ENCODE measurements at places on chromosomes 3 and 15.
A peak's percentile ranks its signal among the peaks of the same experiment; 100 is the strongest.

- DNase-seq, result peak; percentile 86
These were observed 19.2 kb downstream of the RBP2 start for GRCh38 chr3:139457066-139457465.

- peak; percentile 97 for DNase-seq
These were observed 21.0 kb downstream of the RFT1 start for GRCh38 chr3:53109190-53109589.

GRCh38 chr3:5133239-5134018, 11.3 kb downstream of the ARL8B start:
- no peak for DNase-seq

DNA sequence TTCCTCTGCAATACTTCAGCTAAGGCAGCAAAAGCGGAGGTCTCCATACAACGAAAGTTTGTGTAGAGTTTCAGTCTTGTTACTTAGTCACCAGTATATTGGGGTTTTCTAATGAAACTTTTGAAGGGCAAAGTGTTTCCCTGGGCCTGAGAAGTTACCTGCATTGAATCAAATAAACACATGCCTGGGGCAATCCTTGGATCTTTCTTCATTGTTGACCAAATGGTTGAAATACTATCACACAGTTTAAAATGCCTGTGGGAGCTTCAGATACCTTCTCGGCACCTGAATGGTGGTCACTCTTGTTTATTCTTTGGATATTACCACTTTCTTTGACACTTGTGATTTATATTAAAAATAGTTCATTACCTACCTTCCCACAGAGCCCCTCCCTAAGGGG, 988 bp upstream of the CHSY1 start:
- no peak for DNase-seq

- no peak for DNase-seq
These were observed 62.2 kb downstream of the ABHD5 start for GRCh38 chr3:43752905-43753304.

- no peak for DNase-seq
These were observed 98.9 kb upstream of the IGSF10 start for GRCh38 chr3:151559736-151560135.

GRCh38 chr15:94265982-94266381, 34.6 kb downstream of the MCTP2 start:
- DNase-seq, result peak; percentile 50

- DNase-seq, result no peak
These were observed 30.4 kb downstream of the LSM3 start for GRCh38 chr3:14208977-14209394.

GRCh38 chr3:41102053-41102556, 97.2 kb upstream of the CTNNB1 start:
- DNase-seq, result peak; percentile 100

DNA sequence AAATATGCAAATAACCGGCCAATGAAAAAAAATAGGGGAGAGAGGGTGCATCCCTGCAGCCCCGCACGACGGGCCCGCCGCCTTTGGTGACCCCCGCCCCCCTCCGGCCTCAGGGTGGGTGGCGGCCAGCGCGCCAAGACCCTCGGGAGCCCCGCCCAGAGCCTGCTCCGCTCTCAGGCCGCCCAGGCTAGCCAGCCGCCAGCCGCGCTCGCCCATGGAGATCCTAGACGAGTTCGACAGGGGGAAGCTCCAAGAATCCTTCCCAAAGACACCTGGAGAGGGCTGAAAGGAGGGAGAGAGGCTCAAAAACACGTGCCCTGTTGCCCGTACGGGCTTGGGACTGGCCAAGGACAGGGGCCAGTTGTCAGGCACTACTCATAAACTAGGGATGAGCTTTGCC, 434.0 kb downstream of the NR2F2 start:
- DNase-seq, result no peak

- no peak for DNase-seq
These were observed 5.2 kb downstream of the GNAI2 start for GRCh38 chr3:50241163-50241562.

DNA sequence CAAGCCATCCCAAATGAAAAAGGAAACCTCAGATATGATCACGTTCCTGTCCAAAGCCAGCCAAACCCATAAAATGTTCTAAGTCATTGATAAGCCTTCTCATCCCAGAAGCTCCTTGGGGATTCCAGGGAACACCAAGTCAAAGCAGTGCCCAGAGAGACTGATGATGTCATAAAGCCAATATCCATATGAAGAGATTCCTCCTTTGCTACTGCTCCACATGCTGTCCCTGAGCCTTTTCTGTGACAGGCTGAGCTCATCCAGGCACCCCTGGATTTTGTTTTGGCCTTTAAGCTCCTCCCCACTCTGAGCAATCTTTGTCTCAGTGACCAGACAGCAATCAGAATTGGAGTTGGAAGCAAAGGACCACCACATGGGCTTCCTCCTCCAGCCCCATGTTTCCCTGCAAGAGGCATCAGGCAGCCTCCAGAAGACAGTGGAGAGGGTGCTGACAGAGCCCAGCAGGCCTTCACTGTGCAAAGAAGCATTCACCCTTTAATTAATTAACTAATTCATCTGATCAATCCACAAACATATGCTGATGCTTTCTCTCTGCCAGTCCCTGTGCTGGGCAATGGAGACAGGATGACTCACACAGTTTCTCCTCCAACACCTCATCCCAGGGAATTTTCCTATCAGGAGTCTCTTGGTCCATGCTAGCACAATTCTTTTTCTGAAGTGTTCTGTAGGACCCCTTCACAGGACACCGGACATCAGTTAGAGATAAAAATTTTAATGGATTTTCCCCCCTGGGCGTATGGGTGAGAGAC, 25.0 kb downstream of the MEX3B start:
- peak; percentile 43 for DNase-seq

GRCh38 chr15:85062560-85062959, 80.9 kb downstream of the PDE8A start:
- DNase-seq, result no peak

DNA sequence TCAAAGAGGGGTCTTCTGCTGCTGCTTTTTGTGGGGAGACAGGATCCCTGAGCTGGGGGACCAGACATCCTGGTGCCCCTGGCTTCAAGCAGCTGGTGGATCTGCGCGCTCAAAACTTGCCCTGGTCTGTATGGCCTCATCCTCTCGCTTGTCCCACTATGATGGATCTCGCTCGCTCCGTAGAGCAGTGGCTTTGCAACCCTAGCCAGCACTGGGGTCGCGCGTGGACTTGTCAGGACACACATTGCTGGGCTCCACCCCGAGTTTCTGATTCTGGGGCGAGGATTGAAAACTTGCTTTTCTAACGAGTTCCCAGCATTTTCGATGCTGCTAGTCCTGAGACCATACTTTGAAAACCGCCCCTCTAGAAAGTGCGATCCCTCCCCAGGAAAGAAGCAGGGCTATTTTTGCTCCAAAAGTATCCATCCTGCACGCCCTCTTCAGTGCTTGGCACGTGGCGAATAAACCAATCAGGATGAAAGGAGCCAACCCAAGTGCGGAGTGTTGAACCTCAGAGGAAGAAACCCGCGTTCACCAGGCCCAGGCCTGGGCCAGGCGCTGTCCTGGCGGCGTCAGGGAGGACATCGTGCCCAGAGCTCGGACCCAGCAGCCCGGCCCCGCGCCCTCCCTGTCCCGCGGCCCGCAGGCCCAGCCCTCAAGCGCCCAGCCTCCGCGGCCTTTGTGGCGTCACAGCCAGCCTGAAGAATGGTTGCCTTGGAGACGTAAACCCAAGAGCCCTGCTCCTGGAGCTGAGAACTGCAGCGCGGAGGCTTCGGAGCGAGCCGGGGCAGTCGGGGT, at the start of gene CFAP100:
Gene CFAP100, plus strand, starts transcription at position 731 of the 798 bp plus-strand sequence. CDS start 1,092 bp downstream, outside the sequence.
- DNase-seq, result peak; percentile 34

DNA sequence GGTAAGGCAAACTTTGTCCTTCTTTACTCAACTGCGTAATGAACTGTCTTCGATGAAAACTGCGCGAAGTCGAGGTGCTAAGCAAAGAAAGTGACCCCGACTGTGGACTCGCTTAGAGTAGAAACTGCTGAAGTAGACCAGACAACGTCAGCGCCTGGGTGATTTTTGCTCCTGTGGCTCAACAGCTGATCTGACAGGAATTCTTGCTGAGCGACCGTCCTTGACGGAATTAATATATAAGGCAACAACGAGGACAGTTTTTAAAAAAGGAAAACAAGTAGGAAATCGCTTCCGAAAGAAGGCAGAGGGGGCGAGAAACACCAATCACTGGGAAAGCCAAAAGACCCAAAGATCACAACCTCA, 541 bp downstream of the RPS27L start:
- DNase-seq, result peak; percentile 36

DNA sequence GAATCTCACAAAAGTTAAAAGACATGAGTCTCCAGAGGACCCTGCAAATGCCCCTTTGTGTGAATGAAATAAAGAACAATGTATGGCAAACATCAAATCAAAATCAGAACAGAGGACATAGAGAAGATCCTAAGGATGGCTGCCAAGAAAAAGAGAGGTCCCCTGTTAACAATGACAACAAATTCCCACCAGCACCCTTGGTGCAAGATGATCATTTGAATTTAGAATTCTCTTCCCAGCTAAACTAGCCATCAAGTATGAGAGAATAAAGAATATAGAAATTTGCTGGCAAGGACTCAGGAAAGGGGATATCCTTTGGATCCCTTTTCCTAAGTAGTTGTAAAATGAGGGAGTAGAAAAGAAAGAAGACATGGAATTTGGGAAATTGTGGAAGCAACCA, 8.2 kb downstream of the GP5 start:
- DNase-seq, result no peak

GRCh38 chr3:136197159-136197793, 1.1 kb upstream of the MSL2 start:
- DNase-seq, result peak; percentile 18

DNA sequence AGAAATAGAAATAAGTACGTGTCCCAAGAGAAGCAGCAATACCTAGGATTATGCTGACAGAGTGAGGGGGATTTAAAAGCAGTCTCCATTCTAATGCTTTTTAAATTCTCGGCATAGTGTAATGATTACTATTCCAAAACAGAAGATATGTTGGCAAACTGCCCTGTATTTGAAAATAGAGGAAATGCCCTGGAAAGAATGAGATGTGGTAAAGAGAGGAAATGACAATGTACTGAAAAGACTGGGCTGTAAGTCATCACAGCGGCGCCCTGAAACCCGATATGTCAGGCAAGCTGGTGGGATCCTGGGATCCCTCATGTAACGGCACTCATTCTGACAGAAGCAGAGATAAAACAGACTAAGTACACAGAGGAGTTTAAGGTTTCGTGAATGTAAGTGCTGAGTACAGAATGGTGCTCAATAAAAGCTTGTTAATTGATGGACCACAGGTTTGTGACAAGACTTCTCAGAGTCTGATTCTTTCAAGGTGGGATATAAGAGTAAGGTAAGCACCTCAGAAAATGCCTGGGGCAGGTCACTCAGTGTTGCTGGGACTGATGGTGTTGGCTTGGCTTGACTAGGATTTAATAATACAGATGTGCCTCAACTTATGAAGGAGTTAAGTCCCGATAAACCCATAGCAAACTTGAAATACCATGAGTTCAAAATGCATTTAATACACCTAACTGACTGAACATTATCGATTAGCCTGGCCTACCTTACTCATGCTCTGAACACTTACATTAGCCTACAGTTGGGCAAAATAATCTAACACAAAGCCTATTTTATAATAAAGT, 91.4 kb downstream of the NFKBIZ start:
- DNase-seq, result peak; percentile 97
